ENCODE measurements at places on chromosomes 2 and 18.

GRCh38 chr2:71510196-71510807, 56.9 kb downstream of the DYSF start:
- peak; percentile 39 for DNase-seq

DNA sequence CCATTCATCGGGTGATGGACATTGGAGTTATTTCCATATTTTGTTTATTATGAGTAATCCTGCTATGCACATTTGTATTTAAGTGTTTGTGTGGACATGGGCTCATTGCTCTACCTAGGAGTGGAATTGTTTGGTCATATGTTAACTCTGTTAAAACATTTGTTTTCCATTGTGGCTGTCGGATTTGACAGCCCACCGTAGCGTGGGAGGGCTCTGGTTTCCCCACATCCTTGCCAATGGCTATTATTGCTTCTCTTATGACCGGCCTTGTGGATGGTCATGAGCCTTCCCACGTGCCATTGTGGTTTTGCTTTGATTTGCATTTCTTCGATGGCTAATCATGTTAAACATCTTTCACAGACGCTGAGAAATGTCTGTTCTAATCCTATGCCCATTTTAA, 92.0 kb downstream of the ZNF236 start:
- DNase-seq, result no peak

GRCh38 chr18:45998244-45998643, 31.1 kb upstream of the EPG5 start:
- DNase-seq, result no peak

- no peak for DNase-seq
These were observed 24.0 kb downstream of the HS1BP3 start for GRCh38 chr2:20626698-20627513.

DNA sequence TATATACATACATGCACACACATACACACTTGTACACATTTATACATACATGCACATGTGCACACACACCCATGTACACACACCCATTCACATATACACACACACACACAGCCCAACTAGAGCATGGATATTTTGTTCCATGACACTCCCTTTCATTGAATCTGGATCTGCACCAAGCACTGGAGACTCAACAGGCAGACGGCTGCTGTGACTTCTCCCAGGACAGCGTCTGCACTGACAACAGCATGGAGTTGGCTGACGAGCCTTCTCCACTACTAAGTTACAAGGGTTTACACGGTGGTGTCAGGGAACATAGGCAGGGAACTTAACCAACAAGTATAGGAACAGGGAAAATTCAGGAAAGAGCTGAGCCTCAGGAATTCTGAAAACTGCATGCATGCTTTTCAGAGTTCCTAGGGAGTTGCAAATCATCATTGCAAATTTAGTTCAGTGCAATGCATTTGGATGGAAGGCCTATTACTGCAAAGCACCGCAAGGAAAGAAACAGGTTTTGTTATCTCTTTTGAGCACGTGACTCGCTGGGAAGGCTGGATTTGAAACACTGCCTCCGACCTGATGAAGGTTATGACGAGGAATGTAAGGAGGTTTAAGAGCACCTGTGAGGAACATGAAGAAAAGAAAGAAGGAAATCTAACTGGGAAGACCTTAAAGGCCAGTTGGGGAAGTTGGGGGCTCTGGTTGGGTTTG, 35.9 kb downstream of the TMEM18 start:
- no peak for DNase-seq

GRCh38 chr2:64562148-64562784, 38.1 kb downstream of the AFTPH start:
- no peak for DNase-seq

DNA sequence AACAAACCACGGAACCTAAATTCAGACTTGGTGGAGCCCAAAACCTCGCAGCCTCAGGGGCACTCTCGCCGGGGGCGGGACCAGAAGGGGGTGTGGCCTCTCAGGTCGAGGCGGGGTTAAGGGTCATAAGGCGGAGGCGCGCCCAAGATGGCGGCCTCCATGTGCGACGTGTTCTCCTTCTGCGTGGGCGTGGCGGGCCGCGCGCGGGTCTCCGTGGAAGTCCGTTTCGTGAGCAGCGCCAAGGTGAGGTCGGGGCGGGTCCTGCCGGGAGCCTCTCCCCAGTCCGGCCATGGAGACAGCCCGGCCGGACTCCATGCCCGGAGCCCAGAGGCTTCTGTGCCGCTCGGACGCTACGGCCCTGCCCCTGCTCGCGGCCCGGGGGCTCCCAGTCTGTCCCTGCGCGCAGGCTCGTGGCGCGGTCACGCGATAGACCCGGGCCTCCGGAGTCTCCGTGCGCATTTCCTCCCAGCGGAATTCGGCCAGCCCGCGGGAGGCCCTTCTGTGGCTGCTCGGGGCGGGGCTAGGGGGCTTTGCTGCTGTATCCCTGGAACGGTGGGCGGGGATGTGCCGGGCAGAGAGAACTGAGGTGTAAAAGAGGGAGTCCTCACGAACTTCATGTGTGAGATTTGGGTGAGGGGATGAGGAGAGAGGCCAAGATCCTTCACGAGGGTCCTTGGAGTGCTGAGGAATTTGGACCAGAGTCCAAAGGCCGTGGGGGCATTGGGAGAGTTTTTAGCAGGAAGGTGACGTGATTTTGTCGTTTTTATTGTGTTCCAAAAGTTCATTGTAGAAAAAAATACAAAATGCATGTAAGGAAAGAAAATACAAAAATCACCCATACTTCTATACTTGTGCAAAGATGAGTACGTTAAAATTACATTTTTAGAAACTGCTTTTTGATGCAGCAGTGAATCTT, at the start of gene SMYD5:
Gene SMYD5 (plus strand): TSS at position 126 of the 916 bp plus-strand sequence. CDS start 22 bp downstream, at position 148.
- DNase-seq, result peak; percentile 41

GRCh38 chr2:229098801-229099200, 172.3 kb downstream of the PID1 start:
- no peak for DNase-seq

GRCh38 chr2:232532419-232532818, 6.5 kb downstream of the CHRND start:
- no peak for DNase-seq

DNA sequence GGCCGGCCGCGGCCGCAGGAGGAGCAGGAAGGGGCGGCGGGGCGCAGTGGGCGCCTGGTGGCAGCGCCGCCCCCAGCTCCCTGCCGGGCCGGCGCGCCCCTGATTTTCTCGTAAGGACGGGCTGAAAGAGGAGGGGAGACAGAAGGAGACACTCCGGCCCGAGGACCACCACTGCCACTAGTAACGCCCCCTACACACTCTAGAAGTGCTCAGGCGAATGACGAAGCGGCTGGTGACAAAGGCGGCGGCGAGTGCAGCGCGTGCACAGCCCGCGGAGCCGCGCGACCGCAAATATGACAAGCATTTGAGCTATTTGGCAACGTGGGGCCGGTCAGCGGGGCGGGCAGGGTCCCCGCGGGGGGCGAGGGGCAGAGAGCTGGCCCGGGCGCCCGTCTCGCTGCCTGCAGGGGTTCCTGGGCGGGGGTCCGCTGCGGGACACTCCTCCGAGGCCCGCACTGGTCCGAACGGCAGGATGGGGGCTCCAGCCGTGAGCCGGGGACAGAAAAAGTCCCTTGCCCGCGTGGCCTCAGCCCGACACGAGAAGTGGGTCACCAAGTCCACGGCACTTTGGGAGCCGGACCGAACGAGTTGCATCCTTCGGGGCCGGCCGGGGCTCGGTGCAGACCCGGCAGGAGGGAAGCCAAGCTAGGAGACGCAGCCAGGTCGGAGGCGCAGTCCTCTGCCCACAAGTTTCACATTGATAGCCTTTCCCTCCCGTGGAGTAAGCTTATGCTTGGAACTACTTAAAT, 524 bp upstream of the SERTAD2 start:
- no peak for DNase-seq

DNA sequence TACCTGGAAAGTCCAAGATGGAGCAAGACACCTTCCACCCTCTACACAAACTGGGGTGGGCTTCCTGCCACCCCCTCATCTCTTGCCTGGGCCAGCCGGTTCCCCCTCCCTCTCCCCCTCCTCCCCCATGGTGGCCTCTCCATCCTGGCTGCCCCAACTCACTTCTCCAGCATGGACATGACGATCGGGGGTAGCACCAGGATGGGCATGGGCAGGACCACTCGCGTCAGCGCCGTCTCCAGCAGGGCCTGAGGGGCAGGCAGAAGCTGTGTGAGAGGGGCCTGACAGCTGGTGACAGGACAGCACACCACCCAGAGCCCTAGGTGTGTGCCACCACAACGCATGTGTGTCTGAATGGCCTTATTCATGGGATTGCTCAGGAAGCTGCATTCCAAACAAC, 51.0 kb downstream of the EMX1 start:
- DNase-seq, result no peak

- DNase-seq, result no peak
These were observed 34.2 kb upstream of the ZNF804A start for GRCh38 chr2:184564092-184564491.

Data from foreskin keratinocyte (primary cell).